Activated T-helper 1 cell treated with anti-CD3 and anti-CD28 coated beads, Interleukin-12 subunit alpha, Interleukin-12 subunit beta, Interleukin-2, Interleukin-4 antibody, amounts not matched to agents 30 ng/mL and 10 ng/mL and 1 ng/mL, durations not matched to agents 14 hours and 24 hours and 36 hours (primary cell): ENCODE measurements at places on chromosomes 1 and 21.

- no peak for DNase-seq
Measured at GRCh38 chr1:171999756-172000155, 158.5 kb downstream of the DNM3 start.

DNA sequence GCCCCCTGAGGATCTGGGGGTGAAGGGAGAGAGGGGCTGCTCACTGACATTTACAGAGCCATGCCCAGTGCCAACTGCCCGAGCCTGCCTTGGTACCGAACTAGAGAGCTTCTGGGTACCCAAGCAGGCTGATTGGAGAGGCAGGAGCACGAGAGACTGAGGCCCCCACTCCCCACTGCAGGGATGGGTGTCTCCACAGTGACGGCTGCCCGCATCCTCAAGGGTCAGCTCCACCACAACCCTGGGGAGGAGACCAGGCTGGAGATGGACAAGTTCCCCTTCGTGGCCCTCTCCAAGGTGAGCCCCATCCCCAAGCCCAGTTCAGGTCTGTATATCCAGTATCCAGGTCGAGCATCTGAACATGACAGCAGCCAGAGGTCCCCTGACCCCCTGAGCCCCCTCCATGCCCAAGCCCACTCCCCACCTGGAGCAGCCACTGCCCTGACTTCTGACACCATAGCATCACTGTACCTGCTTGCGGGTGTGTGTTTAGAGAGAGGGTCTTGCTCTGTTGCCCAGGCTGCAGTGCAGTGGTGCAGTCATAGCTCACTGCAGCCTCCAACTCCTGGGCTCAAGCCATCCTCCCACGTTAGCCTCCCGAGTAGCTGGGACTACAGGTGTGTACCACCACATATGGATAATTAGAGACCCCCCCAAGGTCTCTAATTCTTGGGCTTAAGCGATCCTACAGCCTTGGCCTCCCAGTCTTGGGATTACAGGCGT is 51.9 kb downstream of the ALPL start:
- no peak for DNase-seq

DNA sequence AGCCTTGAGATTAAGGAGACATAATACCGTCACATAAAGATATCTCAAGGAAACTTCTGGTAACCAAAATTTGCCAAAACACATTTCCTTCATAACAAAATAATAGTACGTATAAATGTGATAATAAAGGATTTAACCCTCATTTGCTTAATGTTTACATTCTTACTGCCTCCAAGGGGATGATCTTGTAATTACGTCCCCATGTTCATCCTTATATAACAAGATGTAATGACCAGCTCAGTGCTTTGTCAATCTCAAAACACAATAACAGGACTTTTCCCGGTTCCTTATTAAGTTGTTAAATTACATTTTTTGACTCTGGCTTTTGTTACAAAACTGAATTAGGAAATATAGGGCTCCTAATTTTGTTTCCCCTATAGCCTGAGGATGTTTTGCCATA is 41.3 kb upstream of the UHMK1 start:
- no peak for DNase-seq

DNA sequence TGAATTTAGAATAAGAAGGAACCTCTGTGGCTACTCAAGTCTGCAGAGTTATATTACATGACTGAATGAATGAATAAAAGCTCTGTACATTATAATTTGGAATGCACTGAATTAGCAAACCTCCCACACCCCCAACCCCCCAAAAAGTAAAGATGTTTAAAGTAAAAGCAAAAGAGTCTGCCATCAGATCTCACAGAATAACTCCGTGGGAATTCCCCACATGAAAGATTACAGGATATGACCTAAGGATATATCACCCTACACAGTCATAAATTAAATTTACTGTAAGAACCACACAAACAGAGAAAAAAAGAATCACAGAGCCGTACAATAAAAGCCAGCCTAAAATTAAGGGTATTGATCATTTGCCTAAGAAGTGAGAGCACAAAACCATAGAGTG is 587.3 kb downstream of the PTPRC start:
- DNase-seq, result peak; percentile 26

DNA sequence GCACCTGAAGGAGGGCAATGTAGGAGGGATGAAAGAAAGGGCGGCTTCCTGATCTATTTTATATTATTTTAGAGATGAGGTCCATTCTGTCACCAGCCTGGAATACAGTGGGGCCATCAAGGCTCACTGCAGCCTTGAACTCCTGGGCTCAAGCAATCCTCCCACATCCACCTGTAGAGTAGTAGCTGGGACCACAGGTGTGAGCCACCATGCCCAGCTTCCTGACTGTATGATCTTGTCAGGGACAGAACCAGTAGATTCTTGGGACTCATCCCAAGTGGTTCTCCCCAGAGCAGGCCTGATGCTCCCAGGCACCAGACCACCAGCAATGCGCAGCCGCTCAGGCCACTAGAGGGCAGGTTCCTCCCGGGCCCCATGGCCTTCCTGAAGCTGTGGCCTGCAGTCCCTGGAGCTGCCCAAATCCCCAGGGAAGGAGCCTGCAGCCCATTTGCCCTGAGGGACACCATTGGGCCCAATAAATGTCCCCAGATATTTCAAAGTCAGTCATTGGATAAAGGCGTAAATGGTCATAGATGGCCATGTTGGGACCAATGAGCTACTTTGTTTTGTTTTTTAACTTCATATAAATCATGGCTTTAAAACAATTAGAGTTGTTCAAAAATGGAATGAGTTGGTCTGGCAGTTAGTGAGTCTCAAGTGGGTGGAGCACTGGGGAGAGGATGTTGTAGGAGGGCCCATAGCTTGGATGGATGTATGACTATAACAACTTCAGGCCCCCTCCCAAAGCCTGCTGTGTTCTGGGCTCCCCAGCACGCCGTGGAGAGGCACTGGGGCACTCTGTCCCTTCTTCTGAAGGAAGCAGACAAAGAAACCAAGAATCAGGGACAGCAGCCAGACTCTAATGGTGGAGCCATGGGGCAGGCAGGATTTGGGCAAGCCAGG is 44.7 kb upstream of the GOLT1A start:
- DNase-seq, result no peak

- no peak for DNase-seq
Measured at GRCh38 chr1:219373616-219373935, 199.9 kb downstream of the LYPLAL1 start.

- no peak for DNase-seq
Measured at GRCh38 chr1:193310564-193310963, 124.2 kb upstream of the B3GALT2 start.
